Stimulated activated CD4-positive, alpha-beta T cell treated with anti-CD3 and anti-CD28 coated beads, Interleukin-1b, Interleukin-23, amount 100 ng/mL, for 48 hours (primary cell): ENCODE measurements at places on chromosomes 7 and 10.

DNA sequence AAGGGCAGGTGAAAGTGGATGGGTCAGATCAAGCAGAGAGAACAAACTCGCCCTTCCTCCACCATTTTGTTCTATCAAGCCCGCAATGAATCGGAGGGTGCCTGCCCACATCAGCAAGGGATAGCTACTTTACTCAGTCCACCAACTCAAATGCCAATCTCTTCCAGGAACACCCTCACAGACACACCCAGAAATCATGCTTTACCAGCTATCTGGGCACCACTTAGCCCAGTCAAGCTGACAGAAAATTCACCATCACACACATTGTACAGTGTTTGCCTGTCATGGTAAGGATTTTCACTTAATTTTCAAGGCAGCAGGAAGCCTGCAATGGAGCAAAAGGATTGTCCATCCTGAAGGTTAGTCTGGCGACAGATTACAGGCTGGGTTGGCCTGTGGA, 75.2 kb downstream of the FAM107B start:
- no peak for DNase-seq

- no peak for DNase-seq
These were observed 11.7 kb downstream of the CPEB3 start for GRCh38 chr10:92278996-92279696.

DNA sequence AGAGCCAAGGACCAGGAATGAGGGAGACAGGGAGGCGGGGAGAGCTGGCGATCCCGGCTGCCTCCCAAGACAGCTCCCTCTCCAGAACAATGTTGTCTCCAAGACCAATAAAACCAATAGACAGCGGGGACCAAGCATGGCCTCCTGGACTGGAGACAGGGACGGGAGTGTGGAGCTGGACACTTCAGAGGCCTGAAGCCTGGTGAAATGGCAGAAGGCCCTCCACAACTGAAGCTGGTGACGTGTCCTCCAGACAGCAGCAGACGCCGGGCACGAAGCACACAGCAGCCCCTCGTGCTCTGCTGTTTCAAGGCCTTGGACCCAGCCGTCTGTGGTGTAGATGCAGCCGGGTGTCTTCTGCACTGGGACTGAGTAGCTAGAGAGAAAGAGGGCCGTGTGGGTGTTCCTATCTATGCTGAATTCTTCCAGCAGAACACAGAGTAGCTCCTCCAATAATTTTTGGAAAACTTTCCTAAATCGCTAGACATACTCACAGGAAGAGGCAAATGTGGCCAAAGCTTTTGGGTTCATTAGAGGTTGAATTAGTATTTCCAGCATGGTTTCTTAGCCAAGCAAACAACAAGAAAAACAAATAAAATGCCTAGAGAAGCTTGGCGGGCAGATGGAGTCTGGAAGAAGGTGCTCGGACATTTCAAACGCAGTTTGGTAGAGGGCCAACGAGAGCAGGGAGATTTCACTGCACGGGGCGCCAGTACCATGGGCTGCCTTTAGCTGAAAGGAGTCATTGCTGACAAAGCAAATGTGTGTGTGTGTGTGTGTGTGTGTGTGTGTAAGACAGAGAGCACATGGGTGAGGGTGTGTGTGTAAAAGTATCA, 570.4 kb downstream of the TCERG1L start:
- no peak for DNase-seq

- DNase-seq: no peak
These were observed 19.3 kb upstream of the SRRM3 start for GRCh38 chr7:76182225-76182960.

GRCh38 chr7:83550100-83550499, 98.8 kb downstream of the SEMA3E start:
- DNase-seq: no peak

GRCh38 chr10:8049045-8049864, 5.2 kb upstream of the GATA3 start:
- no peak for DNase-seq
